ENCODE measurements at places on chromosomes 11 and 22. TPM values are rescaled to one million over a fixed set of nuclear protein-coding genes. Genes with fewer than 3 reads are reported as not detected.
A peak's percentile ranks its signal among the peaks of the same experiment; 100 is the strongest.

- DNase-seq = peak; percentile 97
Measured at GRCh38 chr22:42863349-42863961, 6.4 kb upstream of the ARFGAP3 start.

Gene OR52E8
- total RNA-seq = not detected

Gene ART1
- not detected for total RNA-seq

Gene POU2F3
- total RNA-seq = not detected

DNA sequence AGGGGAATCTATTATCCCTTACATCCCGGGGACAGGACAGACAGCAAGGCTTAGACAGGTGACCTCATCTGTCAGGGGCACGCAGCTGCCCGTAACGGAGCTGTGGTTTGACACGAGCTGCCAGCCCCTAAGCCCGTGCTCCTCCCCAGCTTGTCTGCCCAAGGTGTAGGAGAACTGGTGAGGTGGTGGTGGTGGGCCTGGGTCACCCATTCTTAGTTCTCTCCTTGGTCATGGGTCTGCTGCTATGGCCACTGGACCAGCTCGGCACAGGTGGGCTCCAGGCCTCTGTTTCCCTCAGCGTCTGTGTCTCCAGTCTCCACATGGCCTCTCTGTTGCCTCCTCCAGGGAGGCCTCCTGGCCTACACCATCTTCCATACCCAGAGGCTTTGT is 5.4 kb downstream of the PARVG start:
- no peak for DNase-seq

DNA sequence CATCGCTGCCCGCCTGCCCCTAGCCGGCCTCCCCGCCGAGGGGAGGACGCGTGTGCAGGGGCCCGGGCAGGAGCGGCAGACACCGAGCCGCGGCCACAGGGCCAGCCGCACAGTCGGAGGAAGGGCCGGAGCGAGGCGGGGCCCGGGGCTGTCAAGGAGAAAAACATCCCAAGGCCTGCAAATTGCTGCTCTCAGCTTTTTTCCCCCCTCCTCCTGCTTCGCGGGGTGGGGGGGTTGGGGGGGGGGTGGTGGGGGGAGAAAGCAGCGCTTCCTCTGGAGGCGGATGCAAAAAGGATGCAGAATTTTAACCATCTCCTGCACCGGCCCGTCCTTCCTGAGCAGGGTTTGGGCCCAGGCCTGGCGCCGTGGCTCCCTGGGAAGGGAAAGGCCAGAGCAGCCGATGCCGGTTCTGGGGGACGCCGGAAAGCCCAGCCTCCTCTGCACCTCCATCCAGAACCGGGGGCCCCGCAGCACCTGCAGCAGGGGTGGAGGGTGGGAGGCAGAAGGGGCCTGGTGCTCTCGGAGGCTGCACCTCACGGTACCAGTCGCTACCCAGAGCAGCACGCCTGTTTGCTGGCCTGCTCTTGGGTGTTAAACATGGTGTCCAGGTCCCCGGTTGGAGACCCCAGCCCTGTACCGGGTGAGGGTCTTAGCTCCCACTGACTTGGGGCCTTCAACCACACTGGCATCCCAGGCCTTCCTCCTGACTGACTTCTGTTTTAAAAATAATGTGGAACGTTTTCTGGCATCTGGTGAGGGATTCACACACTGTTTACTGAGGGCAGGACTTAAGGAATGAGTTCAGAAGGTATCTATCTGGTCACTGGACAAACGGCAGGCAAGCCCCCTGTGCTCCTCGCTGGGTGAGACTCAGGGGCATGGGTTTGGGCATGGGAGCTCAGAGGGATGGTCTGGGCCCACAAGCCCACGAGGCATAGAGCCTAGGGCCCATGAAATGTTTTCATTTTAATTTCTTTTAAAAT is 77.4 kb upstream of the WNT7B start:
- peak; percentile 71 for DNase-seq
